Activated T-cell treated with anti-CD3 and anti-CD28 coated beads, Interleukin-2, amount 50 U/mL, for 1 hour (primary cell): ENCODE measurements at places on chromosomes 11 and 22.

DNA sequence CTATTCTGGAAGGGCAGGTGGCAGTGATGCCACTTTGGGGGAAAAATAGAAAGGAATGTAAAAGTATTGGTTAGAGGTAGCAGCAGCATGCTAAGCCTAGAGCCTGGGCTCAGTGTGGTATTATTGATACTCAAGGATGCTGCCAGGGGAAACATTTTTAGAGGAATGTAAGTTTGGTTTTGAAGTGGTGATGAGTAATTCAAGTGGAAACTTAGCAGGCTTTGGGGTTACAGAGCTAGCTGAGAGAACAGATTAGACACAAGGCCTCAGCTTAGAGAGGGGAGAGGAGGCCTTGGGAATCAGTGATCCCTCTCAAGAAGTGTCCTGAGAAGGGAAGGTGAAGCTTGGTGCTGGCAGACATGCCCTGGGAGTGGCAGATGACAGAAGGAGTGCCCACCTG lies 32.9 kb upstream of the DDI1 start:
- no peak for DNase-seq

DNA sequence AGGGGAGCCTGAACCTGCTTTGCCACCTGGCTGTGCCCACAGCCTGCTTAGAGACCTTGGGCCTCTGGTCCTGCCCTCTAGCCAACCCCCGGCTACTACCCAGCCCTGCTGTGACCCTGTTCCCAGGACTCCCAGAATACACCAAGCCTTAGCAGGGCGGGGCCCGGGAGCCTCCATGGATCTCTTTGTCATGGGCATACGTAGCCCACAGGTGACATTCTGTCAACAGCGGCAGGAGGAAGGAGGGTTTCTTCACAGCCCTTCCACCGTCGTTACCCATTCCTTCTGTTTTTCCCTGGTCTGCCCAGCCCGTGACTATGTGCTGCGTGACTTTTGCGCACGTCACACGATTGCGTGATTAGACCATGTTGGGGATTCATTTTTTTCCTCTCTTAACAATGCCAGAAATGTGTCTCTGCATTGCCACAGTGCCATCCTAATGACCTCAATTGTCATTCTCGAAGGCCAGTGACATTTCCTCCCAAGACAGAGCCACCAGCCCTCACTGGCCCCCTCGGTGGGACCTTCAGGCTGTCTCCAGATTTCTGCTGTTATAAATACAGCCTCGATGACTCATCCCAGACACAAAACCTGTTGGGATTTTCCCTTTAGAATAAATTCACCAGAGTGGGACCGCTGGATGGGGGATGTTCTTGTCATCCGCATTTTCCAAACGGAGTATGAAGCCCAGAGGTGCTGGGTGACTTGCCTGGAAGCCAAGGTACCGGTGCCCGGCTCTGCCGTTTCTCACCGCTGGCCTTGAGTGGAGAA lies 9.0 kb downstream of the SYT12 start:
- no peak for DNase-seq

DNA sequence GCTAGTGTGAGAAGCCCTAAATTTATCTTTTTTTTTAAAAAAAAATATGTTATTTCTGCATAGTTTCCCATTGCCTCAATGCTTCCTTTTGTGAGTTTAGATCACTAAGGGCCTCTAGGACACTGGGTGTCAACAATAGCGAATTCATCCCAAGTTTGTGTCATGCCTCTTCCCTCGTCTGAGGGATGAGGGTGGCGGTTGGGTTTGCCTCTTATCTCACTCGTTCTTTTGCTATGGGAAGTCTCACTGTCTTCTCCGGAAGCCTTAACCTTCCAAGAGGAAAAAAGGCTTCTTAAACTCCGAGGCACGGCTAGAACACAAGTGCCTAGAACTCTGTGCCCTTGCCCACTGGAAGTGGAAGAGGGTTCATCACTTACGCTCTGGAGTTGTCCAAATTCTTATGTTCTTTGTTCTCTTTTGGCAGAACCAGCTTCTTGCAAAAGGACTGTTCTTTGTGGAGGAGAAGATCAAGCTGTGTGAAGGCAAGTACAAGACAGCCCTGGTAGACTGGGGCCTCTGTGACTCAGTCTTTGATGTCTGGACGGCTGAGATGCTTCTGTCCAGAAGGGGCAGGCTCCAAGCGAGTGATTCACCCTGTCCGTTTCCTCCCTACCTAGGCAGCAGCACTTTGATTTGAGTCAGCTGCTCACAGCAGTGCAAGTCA lies 78.5 kb downstream of the TRAF6 start:
- peak; percentile 33 for DNase-seq

GRCh38 chr22:41261541-41262249 lies 21.0 kb upstream of the CHADL start:
- DNase-seq = no peak

GRCh38 chr22:37240941-37241320 lies 3.1 kb downstream of the RAC2 start:
- peak; percentile 44 for DNase-seq

DNA sequence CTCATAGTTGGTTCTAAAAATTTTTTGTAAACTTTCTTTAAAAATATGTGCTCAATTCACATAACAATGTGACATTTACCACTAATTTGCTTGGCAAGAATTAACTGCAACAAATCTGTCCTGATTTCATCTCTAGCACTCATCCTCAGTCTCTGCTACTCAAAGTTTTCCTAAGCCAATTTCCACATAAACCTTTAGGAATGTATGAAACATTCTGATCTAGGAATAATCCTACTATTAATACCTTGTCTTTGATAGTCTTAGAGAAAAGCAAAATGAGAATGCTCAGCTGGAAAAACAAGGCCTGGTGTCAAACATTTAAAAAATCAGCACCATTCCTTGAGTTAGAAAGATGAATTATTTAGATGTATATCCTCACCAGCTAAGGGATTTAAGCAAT lies 114.3 kb downstream of the CD44 start:
- no peak for DNase-seq

- no peak for DNase-seq
Measured at GRCh38 chr11:19279451-19279850, 38.7 kb upstream of the E2F8 start.

- DNase-seq = no peak
Measured at GRCh38 chr22:28574159-28574788, 105.4 kb downstream of the TTC28 start.

- DNase-seq = no peak
Measured at GRCh38 chr11:130650456-130651030, 202.1 kb downstream of the ADAMTS15 start.

DNA sequence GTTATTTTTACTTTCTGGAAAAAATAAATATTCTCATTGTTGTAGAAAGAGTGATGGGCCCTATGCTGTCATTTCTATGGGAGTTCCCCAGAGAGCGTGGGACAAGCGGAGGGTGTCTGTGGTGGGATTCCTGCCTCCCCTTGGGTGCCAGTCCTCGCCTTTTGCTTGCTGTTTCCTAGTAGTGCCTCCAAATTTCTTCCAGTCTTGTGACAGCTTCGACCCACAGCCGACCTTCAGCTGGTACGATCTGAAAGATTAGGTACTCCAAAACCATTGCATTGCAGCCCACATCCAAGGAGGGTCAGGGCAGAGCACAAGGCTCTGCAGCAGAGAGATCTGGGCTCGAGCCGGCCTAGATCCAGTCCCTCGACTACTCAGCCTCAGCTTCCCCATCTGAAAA lies 58.9 kb upstream of the EMID1 start:
- no peak for DNase-seq

DNA sequence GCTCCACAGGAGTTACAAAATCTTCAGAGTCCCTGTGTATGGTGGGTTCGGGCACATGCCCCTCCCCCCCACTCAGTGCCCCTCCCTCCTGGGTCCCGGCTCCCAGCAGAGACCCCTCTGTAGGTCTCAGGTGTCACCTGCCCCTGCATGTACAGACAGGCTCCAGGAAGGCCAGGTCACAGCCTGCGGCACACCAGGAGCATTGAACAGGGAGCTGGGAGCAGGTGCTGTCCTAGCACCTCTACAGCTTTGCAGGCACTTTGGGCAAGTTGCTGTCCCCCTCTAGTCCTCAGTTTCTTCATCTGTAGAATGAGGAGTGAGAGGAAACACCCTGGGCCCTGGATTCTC lies 80.1 kb upstream of the RTL6 start:
- DNase-seq = peak; percentile 4

DNA sequence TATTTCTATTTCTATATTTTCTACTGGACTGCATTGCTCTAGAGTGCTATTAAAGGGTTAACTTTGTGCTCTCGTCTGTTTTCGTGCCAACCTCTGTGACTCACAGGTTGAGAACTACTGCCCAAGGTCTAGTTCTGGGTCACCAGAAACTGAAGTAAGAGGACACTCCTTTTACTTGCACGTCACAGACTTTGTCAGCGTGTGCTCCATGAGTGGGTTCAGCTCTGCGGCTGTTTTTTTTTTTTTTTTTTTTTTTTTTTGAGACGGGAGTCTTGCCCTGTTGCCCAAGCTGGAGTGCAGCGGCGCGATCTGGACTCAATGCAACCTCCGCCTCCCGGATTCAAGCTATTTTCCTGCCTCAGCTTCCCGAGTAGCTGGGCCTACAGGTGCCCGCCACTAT lies 49.8 kb downstream of the CLMP start:
- DNase-seq = no peak

DNA sequence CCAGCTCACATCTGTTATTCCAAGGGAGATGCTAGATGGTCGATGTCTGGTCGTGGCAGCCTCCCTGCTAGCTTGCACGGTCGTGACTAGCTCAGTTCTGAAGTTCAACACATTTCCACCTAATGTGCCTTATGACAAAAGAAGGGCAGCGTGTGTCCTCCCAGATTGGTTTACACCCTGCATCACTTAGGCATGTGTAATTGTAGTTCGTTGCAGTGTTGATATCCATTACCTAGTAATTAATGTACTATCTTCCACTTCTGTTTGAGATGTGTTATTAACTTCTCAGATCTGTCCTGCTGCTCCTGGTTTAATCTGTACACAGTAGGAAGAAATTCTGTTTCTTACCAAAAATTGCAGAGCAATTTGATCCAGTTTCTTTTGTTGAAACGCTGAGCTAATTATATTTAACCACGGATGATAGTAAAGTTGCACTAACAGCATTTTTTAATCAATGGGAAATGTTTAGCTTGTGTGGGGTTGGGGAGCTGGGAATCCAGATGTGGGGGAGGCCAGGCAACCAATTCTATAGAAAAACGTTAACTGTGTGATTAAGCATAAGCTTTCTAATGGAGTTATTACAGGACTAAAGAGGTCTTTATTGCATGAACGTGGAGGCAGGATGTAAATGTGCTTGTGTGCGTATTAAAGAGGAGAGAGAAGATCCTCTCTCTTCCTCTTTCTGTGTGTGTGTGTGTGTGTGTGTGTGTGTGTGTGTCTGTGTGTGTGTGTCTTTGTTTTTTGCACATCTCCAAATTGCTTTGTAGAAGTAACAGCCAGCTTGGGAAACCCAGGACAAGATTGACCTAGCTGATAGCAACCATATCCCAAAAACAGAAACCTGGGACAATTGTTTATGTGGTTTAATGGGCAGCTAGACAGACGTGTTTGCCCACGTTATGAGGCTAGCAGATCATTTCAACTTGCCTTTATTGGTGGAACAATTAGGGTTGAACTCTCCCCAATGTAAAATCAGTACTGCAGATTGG lies 145.7 kb upstream of the TTC12 start:
- DNase-seq = no peak

GRCh38 chr11:33785609-33786008 lies 11.3 kb upstream of the FBXO3 start:
- no peak for DNase-seq

- no peak for DNase-seq
Measured at GRCh38 chr22:27757928-27758525, 43.5 kb downstream of the MN1 start.

- no peak for DNase-seq
Measured at GRCh38 chr11:14079011-14079410, 116.5 kb downstream of the SPON1 start.

DNA sequence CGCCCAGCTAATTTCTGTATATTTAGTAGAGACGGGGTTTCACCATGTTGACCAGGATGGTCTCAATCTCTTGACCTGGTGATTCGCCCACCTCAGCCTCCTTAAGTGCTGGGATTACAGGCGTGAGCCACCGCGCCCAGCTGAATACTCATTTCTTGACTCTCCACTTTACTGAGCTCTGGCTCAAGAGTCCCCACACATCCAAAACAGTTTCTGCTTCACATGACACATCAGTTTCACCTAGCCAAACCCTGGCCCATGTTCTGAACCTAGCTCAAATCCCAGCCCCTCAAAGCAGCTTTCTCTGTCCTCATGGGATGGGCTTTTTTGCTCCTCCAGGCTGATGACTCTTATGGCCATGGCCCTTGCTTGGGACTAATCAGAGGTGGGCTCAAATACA lies 9.8 kb downstream of the HYOU1 start:
- DNase-seq = no peak

GRCh38 chr11:1200611-1201191 lies 22.2 kb upstream of the MUC5B start:
- DNase-seq = no peak

DNA sequence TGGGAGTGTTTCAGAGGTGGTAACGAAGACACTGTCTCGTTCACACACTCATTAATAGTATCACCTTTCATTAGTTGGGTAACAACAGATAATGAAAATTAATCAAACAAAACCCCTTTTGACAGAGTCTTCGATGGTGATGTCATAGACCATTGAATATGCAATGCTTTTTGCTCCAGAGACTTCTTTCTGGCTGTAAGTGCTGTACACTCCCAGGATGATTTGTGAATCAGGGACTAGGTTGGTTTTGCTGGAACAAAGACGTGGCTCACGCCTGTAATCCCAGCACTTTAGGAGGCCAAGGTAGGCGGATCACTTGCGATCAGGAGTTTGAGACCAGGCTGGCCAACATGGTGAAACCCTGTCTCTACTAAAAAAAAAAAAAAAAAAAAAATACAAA lies 9.5 kb upstream of the RASSF10 start:
- DNase-seq = no peak

DNA sequence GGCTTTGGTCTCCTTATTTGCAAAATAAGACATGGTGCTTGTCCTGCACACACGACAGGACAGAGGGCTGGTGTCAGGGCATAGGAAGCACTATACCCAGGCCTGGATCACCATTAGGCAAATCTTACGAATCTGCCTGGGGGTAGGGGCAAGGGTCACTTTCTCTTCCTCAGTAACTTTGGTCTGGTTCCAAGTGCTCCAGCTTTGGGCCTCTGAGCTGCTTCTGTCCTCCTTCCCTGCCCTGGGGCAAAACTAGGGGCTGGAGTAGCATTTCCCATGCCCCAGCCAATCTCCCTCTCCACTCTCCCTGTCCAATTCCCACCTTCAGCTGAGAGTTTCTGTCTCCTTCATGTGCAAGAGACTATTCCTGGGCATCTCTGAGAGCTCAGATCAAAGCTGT lies 123.7 kb upstream of the NECTIN1 start:
- no peak for DNase-seq

DNA sequence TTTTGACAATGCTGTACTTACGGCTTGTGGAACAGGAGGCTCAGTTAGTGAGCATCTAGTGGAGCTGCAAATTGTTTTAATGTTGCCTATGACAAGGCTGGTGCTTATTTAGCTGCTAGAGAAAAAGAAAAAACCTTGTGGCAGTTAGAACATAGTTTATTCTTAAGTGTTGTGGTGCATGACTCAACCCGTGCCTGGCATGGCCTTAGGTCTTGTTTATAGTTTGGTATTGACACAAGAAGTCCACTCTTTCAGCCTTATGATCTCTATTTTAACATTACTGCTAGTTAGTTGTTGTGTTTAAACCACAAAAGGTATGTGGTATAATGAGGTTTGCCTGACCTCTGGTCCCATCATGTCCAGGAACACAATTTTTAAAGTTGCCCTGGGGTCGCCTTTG lies 744.6 kb downstream of the FAM181B start:
- no peak for DNase-seq

GRCh38 chr22:33811686-33812085 lies 108.6 kb downstream of the LARGE1 start:
- no peak for DNase-seq

GRCh38 chr11:19729141-19729540 lies 16.5 kb downstream of the NAV2 start:
- DNase-seq = no peak

GRCh38 chr11:82536706-82537105 lies 197.0 kb downstream of the FAM181B start:
- DNase-seq = no peak
